GDM1 (cell line): ENCODE measurements at places on chromosomes 4 and X.
A peak's percentile ranks its signal among the peaks of the same experiment; 100 is the strongest.

DNA sequence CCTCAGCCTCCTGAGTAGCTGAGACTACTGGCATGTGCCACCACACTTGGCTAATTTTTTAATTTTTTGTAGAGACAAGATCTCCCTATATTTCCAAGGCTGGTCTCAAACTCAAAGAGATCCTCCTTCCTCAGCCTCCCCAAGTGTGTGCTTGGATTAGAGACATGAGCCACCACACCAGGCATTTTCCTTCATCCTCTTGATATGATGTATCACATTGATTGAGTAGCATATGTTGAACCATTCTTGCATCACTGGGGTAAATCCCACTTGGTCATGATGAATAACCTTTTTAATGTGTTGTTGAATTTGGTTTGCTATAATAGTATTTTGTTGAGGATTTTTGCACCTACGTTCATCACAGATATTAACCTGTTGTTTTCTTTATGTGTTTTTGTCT lies 24.2 kb upstream of the PPM1K start:
- no peak for DNase-seq

- DNase-seq, result no peak
Measured at GRCh38 chr4:132809298-132810032, 339.6 kb upstream of the PCDH10 start.

GRCh38 chr4:2671267-2671895 lies 84.8 kb downstream of the TNIP2 start:
- no peak for DNase-seq

- no peak for DNase-seq
Measured at GRCh38 chr4:150329373-150329772, 251.1 kb downstream of the DCLK2 start.

DNA sequence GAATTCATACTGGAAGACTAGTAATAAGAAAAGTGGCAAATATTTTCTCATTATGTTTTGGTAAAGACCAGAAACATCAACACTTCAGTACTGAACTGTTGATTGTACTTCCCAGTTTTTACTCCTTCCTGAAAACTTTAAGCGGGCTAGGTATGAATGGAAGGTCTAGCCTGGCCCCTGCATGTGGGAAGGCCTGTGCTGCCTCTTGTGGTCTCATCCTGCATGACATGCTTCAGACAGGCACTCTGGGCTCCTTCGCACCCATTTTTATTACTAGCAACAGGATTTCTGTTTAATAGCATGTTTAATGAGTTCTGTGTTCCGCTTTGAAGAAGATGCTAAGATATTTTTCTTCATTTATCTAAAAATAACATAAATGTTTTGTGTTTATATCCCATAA lies 279.1 kb downstream of the ANK2 start:
- no peak for DNase-seq

- DNase-seq, result no peak
Measured at GRCh38 chr4:72938516-72938915, 131.0 kb downstream of the COX18 start.

GRCh38 chr4:158722291-158722916 lies 792 bp downstream of the PPID start:
- DNase-seq, result no peak

- no peak for DNase-seq
Measured at GRCh38 chrX:47936940-47937317, 66.9 kb downstream of the ZNF182 start.

GRCh38 chr4:142372530-142373260 lies 473.4 kb downstream of the INPP4B start:
- no peak for DNase-seq

- DNase-seq, result no peak
Measured at GRCh38 chr4:25795091-25795490, 67.7 kb downstream of the SEL1L3 start.

- DNase-seq, result no peak
Measured at GRCh38 chr4:106914223-106914622, 121.9 kb downstream of the DKK2 start.

GRCh38 chr4:57110640-57111511 lies 691 bp upstream of the IGFBP7 start:
- peak; percentile 94 for DNase-seq
